ENCODE measurements at places on chromosomes 16 and 17.
A peak's percentile ranks its signal among the peaks of the same experiment; 100 is the strongest.

- no peak for DNase-seq
Observed at GRCh38 chr17:10233161-10233560, 34.8 kb upstream of the GAS7 start.

DNA sequence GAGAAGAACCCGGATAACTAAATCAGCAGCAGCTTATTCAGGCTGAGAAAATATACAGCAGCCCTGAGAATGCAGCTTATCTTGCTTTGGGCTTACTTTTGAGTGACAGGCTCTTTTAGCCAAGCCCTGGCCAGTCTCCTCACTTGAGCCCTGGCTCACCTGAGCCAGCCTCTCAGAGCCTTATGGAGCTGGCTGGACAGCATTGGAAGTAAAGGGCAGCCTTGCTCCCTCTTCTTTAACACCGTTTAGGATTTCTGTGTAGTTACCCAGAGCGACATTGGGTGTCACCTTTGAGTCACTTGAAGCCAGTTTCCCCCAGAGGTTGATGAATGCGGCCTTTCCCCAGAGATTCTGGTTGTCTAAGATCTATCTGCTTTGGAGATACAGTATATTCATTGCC, 7.7 kb upstream of the NPIPB2 start:
- DNase-seq: peak; percentile 41

GRCh38 chr16:50067290-50067853, 1.6 kb downstream of the HEATR3 start:
- DNase-seq: no peak

DNA sequence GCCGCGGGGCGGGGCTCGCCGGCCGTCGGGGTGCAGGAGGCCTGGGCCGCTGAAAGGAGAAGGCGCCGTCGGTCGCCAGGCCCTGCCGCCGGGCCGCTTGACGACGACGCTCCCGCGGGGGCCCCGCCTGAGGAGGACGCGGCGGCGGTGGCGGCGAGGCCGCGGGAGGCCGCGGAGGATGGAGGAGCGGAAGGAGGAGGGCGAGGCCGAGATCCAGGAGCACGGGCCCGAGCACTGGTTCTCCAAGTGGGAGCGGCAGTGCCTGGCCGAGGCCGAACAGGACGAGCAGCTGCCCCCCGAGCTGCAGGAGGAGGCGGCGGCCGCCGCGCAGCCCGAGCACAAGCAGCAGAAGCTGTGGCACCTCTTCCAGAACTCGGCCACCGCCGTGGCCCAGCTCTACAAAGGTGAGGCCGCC, 430 bp downstream of the HAPSTR1 start:
- DNase-seq: peak; percentile 29

DNA sequence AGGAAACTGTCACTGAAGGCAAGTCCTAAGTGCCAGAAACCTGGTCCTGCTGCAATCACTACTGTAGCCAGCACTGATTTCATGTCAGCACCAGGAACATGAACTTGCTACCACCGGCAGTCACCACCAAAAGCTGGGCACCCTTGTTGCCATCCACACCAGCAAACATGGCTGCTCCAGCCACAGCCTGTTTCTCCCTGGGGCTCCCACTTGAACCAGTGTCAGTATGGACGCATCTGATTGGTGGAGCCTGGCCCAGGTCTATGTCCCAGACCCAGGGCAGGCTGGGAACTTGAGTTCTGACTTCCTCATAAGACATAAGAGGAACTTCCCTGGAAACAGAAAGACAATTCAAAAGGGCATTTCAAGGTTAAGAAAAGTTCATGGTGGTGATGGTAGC, 56.5 kb downstream of the COPRS start:
- DNase-seq: no peak

- DNase-seq: no peak
Observed at GRCh38 chr16:11135464-11135973, 120.5 kb downstream of the SOCS1 start.

Measured in NCI-H345 (cell line).